ENCODE measurements at places on chromosomes 7 and 10.

- DNase-seq, result no peak
Measured at GRCh38 chr7:7869036-7869435, 99.6 kb upstream of the GLCCI1 start.

DNA sequence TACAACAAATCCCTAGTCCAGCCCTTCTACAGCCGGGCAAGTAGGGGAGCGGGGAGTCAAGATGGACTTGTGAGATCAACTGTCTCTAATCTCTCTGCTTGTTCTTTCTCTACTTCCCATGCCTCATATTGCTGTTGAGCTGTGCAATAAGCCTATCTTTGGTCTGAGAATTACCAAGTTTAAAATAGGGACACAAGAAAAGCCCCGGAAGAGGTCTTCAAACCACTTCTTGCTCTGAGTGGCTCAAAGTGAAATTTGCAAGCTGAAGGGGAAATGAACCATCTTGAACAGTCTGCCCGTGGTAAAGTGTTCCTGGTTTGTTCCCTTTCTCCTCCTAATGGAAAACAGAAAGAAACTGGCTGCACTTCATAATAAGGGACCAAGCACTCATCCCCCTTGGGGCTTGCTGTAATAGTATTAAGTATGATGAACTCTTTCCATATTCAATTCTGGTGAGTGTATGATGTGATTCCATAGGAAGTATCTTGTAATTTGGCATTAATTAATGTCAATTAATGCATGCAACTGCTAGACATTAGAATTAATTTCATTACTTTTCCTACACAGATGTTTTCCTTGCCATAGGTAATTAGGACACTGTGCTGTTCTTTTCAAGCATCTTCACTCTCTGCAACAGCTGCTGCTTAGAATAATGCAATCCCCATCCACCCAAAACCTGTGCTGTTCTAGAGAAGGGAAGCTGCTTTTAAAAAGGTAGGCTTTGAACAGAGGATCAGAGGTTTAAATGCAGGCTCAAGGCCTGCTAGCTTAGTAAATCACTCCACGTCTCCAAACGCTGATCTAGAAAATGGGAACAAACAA lies 449.6 kb downstream of the SORCS1 start:
- DNase-seq, result no peak

GRCh38 chr10:33965795-33966581 lies 631.5 kb upstream of the NRP1 start:
- DNase-seq, result no peak

GRCh38 chr10:60870803-60871202 lies 73.2 kb downstream of the RHOBTB1 start:
- no peak for DNase-seq

GRCh38 chr7:27763983-27764508 lies 24.1 kb downstream of the TAX1BP1 start:
- no peak for DNase-seq

- no peak for DNase-seq
Measured at GRCh38 chr10:69710008-69710888, 80.2 kb downstream of the FAM241B start.

DNA sequence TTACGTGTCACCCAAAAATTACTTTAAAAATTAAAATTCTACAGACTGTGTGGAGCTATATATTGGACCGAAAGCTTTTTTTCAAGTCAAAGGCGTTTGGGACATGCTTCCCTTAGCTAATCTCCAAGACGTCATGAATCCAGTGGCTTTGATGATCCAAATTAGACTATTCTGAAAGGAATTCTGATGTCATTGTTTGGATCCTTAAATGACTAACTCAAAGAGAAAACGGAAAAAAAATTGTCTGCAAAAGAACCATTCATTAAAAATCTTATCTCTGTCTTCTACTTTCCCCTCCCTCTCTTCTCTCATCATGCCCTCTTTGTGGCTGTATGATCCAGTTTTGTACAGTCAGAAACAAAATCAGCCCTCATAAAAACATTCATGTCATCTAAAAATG lies 161.8 kb downstream of the ETV1 start:
- no peak for DNase-seq

GRCh38 chr10:78782441-78782840 lies 286.3 kb upstream of the ZMIZ1 start:
- no peak for DNase-seq

- DNase-seq, result peak; percentile 44
Measured at GRCh38 chr7:97499204-97499603, 232.7 kb upstream of the TAC1 start.

DNA sequence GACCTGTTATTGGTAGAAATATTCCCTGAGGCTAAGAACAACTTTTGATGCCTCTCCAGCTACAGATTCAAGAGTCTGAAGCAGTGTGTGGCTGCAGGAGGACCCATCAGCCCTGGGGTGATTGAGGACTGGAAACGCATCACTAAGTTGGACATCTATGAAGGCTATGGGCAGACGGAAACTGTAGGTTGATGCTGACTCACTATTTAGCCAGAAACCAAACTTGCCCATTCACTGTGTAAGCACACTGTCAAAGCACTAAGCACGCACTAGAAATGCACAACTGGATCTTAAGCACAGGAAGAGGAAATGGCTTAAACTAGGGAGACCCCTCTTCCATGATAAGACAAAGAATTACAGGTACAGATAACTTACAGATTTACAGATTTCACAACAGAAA lies 20.8 kb downstream of the ACSM6 start:
- peak; percentile 17 for DNase-seq

- DNase-seq, result no peak
Measured at GRCh38 chr10:118918587-118918986, 110.9 kb upstream of the NANOS1 start.

DNA sequence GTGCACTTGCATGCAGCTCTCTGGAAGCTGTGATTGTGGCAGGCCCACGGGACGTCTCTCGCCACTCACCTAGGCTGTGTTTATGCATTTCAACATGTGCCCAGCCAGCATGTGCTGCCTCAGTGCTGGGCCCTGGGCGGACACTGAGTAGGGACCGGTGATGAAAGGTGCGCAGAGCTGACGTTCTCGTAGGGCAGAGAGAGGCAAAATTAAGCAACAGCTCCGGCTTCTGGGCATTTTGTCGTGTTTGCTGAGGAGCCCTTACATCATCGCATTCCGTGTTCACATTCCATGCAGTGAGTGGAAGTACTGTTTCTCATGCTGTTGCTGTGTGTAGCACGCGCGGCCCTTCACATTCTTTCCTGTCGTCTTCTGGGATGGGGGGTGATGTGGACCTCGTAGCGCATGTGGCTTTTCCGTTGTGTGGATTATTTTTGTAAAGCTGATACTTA lies 50.5 kb downstream of the PRF1 start:
- no peak for DNase-seq

GRCh38 chr10:131588704-131589220 lies 277.2 kb upstream of the TCERG1L start:
- DNase-seq, result no peak

DNA sequence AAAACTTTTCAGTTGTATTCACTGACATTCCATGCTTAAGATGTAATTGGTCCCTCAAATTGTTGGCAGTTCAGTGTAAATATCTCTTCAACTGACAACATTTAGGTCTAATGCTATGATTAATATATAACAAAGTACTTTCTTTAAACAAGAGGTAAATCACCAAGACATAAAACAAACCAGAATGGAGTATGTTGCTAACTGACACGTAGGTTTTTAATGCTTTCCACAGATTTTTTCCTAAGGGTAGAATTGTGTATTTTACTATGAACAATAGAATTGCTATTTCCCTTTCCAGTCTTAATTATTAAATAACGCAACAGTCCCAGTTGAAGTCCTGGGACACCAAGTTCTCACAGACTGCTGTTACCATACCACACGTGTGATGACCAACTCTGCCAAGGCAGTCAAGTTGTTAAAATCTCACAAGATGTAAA lies 4.1 kb downstream of the JCAD start:
- no peak for DNase-seq

Measured in GM13977 (cell line).